Activated CD4-positive, CD25-positive, alpha-beta regulatory T cell treated with anti-CD3 and anti-CD28 coated beads, Interleukin-2, amount 50 U/mL, for 16 hours (primary cell): ENCODE measurements at places on chromosomes 13 and 19.

DNA sequence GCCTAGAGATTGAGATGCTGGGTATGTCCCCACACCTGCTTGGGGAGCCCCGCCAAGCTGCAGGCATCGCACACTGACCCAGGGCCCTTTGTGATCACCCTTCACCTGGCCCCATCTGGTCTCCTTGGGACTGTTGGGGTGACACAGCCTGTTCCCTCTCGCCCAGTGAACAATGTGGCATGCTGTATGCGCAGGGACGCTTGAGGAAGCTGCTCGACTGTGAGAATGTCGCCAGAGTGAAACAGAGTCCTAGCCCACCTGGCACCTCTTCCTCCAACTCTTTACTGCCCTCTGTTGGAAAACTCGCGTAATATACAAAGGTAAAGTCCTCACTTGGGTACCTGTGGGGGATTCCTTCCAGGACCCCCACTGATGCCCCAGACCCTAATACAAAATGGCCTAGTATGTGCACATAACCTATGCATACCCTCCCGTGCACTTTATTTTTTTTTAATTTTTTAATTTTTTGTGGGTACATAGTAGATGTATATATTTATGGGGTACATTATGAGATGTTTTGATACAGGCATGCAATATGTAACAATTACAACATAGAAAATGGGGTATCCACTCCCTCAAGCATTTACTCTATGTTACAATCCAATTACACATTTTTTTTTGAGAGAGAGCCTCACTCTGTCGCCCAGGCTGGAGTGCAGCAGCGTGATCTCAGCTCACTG lies 9.0 kb downstream of the BLOC1S3 start:
- no peak for DNase-seq

DNA sequence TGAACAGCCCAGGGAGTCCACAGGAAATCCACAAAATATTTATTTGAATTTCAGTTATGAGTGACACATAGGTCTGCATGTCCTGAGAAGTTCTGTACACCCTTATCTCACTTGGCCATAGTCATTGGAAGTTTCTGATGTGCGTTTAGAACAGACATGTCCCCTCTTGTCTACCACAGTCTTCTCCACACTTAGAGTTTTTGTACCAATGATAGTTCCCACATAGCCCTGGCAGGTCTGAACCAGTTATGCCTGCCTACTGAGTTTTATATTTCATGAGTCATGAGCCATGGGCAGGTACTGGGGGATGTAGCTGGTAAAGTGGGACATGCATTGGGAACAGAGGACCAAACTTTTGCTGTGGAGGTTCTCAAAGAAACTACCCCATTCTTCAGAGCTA lies 11.3 kb downstream of the ZNF132 start:
- DNase-seq: no peak

GRCh38 chr19:42345191-42345812 lies 19.9 kb downstream of the MEGF8 start:
- DNase-seq: no peak

GRCh38 chr19:20482721-20483120 lies 82.9 kb downstream of the ZNF737 start:
- DNase-seq: no peak

- DNase-seq: no peak
Measured at GRCh38 chr13:49302817-49303216, 55.1 kb downstream of the CDADC1 start.

- DNase-seq: no peak
Measured at GRCh38 chr13:42279080-42279479, 7.1 kb downstream of the AKAP11 start.

DNA sequence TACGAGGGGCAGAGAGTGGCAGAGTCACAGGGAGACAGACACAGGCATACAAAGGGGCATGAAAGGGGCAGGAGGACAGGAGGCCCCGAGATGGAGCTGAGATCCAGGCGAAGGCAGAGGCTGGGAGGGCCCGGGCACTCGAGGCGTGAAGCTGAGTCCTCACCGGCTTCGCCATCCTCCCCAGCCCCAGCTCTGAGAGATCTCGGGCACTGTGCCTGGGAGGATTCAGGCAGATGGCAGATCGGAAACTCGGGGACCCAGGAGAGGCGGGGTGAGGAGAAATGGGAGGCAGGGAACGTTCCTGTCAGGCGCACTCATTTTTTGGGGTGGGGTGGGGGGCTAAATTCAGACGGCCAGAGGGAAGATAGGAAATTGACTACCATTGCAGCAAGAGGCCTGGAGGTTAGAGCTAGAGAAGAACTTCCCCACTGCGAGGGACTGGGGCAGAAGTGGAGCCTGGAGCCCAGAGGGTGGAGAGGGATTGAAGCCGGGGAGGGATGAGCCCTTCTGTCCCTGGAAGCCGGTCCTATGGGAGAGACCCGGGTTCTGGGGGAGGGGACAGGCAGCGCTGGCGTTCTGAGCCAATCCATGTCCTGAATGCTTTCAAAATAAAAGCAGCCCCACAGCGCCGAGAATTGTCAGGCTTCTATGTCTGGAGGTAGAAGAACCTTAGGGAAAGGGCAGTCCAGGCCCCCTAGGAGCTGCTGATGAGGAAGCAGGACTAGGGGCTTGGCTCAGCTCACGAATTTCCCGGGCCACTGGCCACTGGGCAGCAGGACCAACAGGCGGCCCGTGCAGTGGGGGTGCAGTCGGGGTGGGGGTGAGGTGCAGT lies 12.6 kb downstream of the LRRC4B start:
- DNase-seq: no peak
